ENCODE measurements at places on chromosomes 6 and 20.

DNA sequence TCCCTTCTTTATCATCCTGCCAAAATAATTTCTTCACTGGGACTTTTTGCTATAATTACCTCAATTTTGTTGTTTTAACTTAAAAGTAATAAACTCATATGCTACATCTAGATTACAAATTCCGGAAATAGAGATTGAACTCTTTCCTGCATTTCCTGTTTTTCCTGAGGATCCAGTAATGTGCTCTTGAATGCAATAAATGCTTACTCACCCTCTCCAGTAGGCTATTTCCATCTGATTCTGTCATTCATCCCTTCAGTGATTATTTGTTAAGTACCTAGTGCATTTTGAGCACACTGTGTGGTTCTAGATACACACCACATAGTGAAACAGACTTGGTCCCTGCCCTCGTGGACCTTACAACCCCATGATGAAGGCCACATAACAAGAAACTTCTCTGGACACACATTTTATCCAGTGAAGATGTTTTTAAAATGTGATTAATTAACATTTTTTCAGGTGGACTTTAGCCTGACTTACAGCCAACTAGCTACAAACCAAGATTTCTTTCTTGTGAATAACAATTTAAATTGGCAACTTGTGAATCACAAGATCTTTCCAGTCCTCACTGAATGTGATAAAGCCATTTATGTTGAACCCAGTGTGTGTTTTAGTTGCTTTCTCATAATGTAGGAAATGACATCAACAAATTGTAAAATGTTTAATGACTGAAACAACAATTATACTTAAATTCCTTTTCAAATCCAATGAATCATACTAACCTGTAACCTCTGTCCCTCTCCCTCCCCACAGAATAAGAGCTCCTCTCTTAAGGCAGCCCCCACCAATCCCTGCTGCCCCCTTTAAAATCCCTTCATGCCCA, 272.3 kb downstream of the KHDC1L start:
- DNase-seq = no peak

GRCh38 chr6:43912116-43912577, 142.1 kb downstream of the VEGFA start:
- no peak for DNase-seq

- DNase-seq = peak; percentile 7
Measured at GRCh38 chr6:33770124-33770832, 18.7 kb downstream of the LEMD2 start.

DNA sequence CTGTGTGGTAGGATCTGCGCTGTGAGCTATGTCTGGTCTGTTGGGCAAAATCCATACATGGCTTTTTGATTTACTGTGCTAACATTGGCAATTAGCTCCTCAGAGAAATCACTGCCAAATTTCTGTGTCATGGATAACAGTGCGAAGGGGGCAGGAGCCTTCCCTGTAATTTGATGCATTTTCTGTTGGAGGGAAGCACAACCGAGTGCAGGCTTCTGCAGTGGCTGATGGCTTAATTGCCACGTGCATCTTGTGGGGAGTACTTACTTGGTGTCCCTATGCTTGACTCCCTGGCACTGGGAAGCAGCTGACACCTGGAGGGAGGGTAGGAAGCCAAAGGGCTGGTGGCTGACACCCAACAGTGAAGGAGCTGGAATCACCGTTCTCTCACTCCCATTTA, 99.3 kb upstream of the PROKR2 start:
- DNase-seq = no peak

DNA sequence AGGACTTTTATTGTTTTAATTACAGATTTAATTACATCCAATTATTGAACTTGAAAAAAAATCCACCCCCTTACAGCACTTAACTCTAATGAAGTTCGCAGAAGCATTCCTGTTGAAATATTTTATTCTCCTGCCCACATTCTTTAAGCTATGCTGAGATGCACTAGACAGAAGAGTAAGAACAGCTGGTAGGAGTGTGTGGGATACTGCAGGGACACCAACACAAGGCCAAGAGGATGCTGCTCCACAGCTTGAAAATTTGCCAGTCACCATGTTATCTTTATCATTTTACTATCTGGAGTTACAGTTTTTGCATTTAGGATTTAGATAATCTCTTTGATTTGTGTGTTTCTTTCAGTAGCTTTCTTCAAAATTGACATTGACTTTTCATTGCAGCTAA, 180.7 kb downstream of the EPHA7 start:
- no peak for DNase-seq

GRCh38 chr20:19078448-19079373, 133.7 kb upstream of the SLC24A3 start:
- DNase-seq = no peak

DNA sequence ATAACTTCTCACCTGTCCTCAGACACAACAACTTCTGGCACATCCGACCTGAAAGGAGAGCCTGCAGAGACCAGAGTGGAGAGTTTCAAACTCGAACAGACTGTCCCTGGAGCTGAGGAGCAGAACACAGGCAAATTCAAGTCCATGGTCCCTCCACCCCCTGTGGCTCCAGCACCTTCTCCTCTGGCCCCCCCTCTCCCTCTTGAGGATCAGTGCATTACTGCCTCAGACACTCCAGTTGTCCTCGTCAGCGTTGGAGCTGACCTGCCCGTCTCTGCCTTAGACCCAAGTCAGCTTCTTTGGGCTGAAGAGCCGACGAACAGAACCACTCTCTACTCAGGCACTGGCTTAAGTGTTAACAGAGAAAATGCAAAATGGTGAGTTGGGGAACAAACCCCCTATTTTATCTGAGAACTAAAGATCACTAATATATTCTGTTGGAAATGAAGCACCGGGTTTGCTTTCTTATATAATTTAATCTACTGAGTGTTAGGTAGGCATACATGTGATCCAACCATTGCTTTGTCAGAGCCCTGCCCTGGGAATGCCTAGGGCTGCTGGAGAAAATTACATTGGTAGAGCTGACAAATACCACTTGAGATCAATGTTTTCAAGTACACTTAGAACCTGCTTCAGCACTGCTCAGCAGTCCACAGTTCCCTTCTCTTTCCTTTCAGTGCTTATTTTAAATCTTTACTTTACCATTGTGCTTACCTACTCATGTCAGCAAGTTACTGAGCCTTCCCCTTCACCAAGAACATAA, 77.5 kb upstream of the LTV1 start:
- DNase-seq = no peak

DNA sequence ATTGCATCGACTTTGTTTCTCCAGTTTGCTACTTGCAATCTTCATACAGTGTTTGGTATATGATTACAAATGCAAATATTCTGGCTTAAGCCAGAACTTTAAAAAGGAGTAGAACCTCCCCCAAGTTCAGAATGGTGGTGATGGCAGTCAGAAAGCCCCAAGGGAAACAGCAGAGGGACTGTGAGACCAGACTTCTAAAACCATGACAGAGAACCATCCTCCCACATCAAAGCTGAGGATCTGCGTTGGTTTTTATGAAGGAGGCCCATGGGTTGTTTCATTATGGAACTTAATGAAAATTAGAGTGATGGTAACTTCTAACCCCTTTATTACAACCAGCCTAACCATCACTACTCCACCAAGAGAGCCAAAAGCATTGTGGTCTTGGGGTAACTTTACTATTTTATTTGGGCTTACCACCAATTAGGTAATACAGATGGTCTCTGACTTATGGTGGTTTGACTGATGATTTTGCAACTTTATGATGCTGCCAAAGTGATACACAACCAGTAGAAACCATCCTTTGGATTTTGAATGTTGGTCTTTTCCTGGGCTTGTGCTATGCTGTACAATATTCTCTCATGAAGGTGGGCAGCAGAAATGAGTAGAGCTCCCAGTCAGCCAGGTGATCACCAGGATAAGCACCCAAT, 10.9 kb upstream of the MRS2 start:
- no peak for DNase-seq

GRCh38 chr6:148173548-148173947, 169.1 kb upstream of the SASH1 start:
- DNase-seq = no peak

GRCh38 chr6:89611666-89612065, 26.9 kb downstream of the LYRM2 start:
- no peak for DNase-seq

GRCh38 chr20:60261333-60261732, 303.1 kb downstream of the CDH26 start:
- DNase-seq = no peak

DNA sequence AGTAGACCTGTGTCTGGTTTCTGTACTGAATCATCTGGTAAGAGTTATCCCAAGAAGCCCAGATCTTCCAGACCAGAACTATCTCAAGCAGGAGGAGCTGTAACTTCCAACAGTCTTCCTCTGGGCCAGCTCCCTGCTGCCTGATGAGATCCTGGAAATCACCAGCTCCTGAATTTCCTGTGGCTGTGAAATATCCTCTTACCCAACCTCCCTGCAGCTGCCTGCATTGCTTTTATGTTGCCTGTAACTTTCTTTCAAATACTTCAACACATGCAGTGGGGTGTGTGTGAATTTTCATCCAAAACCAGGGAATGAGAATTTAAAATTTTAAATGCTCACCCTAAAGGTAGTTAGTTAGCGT, 160.5 kb upstream of the LAMP5 start:
- no peak for DNase-seq

GRCh38 chr20:31708736-31709534, 13.7 kb downstream of the BCL2L1 start:
- DNase-seq = peak; percentile 94

GRCh38 chr6:130681028-130681427, 146.2 kb upstream of the SMLR1 start:
- DNase-seq = no peak

GRCh38 chr6:23890543-23891227, 235.3 kb upstream of the NRSN1 start:
- DNase-seq = no peak

DNA sequence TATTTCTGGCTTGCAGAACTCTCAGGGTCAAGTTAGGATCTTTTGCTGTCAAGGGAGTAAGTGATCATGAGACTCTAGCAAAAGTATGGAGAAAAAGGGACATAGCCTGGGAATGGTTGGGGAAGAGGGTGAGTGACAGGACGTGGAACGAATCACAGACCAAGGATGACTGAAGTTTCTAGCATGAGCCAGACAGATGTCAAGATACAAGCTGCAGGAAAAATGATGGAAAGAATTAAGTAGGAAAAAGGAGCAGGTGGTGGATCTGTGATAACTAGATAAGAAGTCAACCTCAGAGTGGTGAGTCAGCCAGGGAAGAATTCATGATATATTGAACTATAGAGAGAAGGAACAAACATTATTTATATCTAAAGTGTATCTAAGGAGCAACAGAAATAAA, 159.8 kb upstream of the SYNDIG1 start:
- no peak for DNase-seq

GRCh38 chr20:16290358-16290757, 282.9 kb downstream of the KIF16B start:
- DNase-seq = no peak

DNA sequence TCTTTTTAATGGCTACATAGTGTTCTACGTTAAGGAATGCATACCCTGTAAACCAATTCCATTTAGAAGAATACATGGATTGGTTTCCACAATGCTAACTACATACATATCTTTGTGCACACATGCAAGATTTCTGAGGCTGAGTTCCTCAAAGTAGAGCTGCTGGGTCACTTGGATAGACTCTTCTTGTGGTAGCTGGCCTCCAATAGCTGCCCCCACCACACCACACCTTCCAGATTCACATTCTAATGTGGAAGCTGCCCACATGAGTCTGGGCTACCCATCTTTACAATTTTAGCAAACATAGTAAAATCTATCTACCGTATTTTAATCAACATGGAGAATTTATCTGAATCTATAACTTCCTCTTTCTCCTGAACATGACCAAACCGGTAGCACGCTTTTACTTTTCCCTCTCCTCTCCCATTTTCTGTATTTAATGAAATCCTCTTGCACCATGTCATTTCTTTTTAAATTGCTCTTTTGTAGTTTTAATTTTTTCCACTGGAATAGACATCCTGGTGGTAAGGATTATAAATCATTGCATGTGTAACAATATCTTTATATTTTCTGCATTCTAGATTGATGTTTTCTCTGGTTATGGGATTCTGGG, 74.7 kb upstream of the CITED2 start:
- DNase-seq = no peak

GRCh38 chr6:138231381-138231886, 13.1 kb upstream of the PBOV1 start:
- peak; percentile 96 for DNase-seq

DNA sequence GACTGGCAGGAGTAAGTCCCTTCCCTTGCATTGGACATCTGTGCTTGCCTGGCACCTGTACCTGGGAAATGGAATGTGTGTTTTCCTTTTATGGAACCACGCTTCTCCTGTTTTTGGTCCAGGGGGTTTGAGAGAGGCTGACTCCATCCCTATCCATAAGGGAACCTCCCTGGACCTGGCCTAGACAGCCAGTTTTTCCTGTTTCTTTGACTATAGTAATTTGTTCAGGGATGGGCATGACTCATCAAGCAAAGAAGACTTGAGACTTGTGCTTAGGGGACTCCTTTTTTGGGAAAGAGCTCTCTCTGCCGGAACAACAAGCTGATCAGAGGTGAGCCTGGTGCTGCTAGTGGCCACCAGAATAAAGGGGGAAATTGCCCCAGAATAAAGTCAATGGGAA, 393.8 kb downstream of the CDH26 start:
- DNase-seq = no peak

- no peak for DNase-seq
Measured at GRCh38 chr6:125981571-125982185, 4.7 kb upstream of the TRMT11 start.

DNA sequence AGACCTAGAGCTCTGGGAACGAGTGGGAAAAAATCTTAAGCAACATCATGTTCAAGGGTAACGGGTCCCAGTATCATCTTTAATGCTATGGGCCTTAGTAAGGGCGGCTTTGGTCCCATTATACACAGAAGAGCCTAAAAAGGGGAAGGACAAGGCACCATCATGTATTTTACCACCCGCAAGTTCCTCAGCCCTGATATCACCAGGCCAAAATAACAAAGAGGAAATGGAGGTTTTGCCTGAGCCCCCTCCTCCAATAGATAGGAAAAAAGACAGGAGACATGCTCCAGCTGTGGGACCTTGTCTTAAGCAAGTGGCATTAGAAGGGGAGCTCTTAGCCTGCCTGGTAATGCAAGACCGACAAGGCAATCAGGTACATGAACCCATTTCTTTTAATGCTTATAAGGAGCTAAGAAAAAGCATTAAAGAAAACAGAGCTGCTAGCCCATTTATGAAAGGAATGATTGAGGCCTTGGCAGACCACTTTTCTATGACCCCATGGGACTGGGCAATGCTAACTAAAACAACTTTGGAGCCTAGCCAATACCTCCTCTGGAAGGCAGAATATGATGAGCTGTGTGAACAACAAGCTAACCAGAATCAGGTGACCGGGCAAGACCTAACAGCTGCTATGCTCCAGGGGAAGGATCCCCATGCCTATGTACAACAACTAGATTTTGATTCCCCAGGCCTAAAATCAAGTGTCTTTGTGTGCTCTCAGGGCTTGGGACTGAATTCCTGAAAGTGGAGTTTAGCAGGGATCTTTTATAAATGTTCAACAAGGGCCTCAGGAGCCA, 23.2 kb downstream of the HLA-DPA1 start:
- no peak for DNase-seq

DNA sequence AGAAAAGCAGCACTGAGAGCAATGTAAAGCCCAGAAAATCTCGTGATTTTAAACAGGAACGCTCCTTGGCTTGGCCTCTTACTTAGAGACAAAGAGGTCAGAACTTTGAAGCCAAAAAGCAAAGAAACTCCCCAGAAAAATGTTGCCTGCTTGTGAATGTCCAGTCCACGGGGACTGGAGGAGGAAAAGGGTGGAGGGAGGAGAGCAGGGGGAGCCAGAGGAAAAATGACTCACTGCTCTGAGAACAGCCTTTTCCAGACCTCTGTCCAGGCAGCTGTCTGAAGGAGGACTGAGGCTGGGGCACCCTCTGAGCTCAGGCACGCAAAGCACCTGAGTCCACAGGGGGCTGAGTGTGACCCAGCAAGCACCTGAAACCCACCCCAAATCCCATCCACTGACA, 64.7 kb downstream of the TRAM2 start:
- no peak for DNase-seq

All from DMS153 (cell line).